ENCODE measurements at places on chromosomes 13 and 19. TPM values are rescaled to one million over a fixed set of nuclear protein-coding genes. Genes with fewer than 3 reads are reported as not detected.

Gene EHD2
- not detected for total RNA-seq

- DNase-seq: no peak
Observed at GRCh38 chr13:105925496-105925895, 610.0 kb downstream of the EFNB2 start.

Gene ETFB
- 51.4 TPM for total RNA-seq

DNA sequence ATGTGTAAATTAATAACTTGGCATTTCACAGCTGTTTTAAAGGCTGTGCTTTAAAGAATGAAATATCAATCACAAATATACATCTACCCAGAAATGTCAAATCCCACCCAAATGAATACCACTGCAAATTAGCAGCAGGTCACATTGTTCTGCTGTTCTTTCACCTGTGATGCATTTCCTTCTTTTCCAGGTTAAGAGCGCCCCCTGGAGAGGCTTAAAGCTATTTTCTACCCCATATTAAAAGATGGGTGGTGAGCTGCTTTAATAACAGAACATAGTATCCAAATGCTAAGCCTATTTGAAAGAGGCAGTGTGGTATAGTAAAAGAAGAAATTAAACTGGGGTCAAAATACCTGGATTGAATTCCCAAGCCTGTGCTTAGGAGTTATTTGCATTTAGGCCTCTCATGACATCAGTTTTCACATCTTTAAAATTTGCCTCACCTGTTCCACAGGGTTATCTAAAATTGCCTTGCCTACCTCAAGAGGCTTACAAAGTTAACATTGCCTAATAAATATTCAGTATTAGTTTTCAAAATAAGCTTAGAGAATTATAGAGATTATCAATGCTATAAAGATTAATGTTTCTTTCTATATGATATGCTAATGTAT lies 396.9 kb upstream of the SLITRK5 start:
- DNase-seq: no peak

Data from CD4-positive, alpha-beta memory T cell (primary cell).